ENCODE measurements at places on chromosomes 16 and 17. TPM values are rescaled to one million over a fixed set of nuclear protein-coding genes. Genes with fewer than 3 reads are reported as not detected.
A peak's percentile ranks its signal among the peaks of the same experiment; 100 is the strongest.

The NPIPB6 gene
- 2.9 TPM for total RNA-seq

The RASD1 gene
- total RNA-seq, result 13.8 TPM

The EFCAB3 gene
- not detected for total RNA-seq

The TMEM220 gene
- 3.3 TPM for total RNA-seq

DNA sequence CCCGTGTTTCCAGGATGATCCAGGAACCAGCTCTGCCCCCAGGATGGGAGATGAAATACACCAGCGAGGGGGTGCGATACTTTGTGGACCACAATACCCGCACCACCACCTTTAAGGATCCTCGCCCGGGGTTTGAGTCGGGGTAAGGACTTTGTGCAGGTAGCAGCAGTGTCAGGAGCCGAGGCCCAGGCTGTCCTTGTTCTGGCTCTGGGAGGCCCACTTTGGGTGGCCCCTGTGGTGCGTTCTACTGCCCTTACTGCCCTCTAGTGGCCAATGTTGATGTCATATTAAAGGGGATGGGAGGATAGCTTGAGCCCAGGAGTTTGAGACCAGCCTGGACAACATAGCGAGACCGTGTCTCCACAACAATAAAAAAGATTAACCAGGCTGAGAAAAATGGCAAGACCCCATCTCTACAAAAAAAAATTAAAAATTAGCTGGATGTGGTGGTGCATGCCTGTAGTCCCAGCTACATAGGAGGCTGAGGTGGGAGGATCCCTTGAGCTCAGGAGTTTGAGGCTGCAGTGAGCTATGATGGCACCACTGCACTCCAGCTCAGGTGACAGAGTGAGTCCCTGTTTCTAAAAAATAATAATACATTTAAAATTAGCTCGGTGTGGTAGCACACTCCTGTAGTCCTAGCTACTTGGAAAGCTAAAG lies 20.9 kb upstream of the CLEC18A start:
- DNase-seq, result peak; percentile 96

DNA sequence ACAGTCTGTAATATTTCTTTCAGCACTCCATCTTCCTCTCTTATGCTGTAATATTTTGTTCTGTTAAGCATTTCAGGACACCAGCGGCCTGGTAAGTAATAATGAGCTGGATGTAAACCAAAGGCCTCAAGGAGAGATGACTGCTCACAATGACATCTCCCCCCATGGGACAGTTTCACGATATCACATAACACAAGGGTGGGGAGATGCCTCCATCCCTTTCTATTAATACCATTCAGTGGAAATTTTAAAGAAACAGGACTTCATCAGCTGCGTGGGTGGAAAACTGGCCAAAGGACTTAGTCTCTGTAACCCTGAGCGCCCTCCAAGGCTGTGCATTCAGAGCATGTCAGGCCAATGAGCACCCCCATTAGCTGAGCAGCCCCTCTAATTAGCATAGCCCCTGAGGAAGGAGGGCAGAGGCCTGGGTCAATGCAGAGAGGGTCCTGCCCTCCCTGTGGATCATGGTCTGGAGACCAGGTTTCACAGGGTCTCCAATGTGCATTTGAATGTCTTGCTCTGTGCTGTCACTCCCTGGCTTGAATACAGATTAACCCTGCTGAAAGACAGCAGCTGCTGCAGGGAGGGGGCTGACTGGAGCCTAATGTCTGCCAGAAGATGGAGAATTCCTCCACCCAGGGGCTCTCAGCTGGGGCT lies 156.4 kb downstream of the HS3ST2 start:
- DNase-seq, result peak; percentile 18

GRCh38 chr17:81684442-81684911 lies 666 bp downstream of the HGS start:
- peak; percentile 99 for DNase-seq

GRCh38 chr16:2860826-2861567 lies 3.0 kb upstream of the PRSS22 start:
- DNase-seq, result peak; percentile 62

DNA sequence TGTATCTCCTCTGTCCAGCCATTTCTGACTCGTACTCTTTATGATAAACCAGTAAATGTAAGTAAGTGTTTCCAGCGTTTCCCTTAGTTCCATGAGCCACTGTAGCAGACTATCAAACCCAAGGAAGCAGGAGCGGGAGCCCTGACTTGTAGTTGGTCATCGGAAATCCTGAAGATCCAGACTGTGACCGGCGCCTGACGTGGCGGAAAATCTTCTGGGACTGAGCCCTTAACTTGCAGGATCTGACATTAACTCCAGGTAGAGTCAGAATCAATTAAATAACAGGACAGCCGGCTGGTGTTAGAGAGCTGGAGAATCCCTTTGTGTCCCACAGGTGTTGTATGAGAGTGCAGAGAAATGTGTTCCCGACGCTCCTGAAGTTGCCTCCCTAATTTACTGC lies 4.0 kb downstream of the GLOD4 start:
- DNase-seq, result no peak

- DNase-seq, result no peak
Observed at GRCh38 chr17:59793205-59793604, 85.8 kb downstream of the VMP1 start.

GRCh38 chr17:80219763-80220053 lies 425 bp downstream of the SGSH start:
- no peak for DNase-seq

- DNase-seq, result no peak
Observed at GRCh38 chr17:38613981-38614779, 8.4 kb upstream of the SRCIN1 start.

- DNase-seq, result no peak
Observed at GRCh38 chr17:36104701-36105181, 1.1 kb downstream of the CCL4 start.

DNA sequence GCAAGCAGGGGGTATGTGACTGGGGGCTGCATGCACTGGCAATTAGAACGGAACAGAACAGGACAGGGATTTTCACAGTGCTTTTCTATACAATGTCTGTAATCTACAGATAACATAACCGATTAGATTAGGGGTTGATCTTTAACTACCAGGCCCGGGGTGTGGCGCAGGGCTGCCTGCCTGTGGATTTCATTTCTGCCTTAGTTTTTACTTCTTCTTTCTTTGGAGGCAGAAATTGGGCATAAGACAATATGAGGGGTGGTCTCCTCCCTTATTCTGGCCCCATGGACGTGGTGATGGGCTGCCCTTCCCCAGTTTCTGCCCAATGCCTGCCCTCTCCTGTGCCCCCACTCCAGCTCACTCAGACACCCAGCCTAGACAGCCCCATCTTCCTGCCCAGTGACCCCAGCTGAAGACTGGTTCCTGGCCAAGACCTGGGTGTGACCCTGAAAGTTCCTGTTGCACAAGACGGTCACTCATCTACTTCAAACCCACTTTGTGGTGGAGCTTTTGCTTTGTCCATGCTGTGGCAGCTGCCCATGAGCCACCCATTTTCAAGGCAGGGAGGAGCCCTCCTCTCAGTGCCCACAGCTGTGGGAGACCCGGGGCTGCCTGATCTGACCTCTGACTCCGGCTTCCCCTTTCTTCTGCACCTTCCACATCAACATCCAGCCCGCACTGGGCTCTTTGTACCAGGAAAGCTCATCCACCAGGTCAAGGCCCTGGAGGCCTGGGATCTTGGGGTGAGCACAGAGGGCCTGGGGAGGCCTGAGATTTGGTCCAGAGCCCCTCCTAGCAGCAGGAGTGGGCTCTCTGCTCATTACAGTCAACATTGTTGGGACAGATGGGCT lies 18.6 kb downstream of the ALOX12B start:
- DNase-seq, result peak; percentile 65

DNA sequence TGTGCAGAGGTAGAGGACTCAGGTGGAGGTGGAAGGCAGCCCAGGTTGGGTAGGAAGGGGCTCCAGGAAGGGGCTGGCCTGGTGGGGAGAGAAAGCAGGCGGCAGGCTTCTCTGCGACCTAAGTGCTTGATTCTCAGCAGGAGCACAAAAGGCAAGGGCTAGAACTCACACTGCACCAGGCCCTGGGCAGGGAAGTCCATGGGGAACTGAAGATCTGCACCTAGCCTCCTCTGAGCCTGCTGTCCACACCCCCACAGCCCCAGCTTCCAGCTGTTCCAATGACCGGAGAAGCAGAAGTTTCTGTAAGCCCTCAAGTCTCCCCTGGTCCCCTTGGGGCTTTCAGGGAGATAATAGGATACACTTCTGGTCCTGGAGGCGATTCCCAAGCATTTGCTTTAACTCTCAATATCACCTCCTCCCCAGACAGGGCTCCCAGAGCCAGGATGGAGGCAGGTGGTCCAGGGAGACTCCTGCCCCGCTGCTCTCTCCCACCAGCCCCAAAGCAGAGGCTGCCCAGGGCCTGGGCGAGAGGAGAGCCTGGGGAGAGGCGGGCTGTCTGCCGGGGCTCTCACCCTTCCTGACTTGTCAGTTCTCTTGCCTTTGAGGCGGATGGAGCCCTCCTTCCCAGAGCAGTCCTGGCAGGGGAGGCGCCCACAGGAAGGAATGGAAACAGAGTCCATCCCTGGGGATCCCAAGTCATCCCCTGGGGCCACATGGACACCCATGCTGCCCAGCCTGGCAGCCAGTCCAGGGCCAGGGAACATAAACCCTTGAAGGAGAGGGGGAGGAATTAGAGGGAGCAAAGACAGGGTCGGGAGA lies 126.0 kb downstream of the RBFOX3 start:
- peak; percentile 93 for DNase-seq

DNA sequence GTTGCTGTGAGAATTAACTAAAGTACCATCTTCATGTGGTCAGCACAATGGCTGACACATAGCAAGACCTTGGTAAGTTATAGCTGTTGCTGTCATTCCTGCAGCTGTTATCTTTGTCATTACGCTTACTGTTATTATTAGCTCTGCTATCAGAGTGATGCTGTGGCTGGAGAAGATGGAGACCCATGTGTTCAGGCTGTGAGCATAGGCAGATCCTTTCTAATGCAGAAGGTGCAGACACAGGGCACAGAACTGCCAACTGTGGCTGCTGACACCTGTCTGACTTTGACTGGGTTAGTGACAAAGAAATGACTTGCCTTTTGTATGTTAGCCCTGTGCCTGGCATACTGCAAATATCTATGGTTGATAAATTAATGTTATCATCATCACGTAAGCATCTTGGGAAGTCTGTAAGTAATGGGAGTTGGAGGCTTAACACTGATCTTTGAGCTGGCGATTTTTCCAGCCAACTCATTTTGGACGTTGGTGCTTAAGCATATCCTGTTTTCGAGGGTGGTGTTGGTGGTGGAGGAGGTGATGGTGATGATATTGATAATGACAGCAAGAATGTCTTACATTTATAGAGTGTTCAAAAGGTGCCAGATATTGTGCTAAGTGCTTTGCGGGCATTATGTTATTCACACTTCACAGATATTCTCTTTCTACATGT lies 695.3 kb downstream of the WWOX start:
- no peak for DNase-seq
